ENCODE measurements at places on chromosomes 3 and 15.

DNA sequence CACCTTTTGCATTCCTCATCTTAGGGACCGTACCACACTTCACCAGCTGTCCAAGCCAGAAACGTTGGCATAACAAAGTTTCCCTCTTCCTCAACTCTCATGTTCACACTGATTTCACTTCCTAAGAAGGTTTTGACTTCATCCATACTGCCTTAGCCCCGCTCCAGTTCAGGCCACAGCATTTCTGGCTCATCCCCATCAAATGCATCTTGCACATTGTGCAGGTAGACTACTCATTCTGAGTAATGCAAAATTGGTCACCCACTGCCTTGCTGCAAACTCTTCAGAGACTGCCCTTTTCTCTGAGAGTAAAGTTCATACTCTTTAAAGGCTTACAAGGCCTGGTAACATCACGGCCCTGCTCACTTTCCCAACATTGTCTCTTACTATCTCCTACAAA lies 8.8 kb downstream of the NUSAP1 start:
- no peak for DNase-seq

DNA sequence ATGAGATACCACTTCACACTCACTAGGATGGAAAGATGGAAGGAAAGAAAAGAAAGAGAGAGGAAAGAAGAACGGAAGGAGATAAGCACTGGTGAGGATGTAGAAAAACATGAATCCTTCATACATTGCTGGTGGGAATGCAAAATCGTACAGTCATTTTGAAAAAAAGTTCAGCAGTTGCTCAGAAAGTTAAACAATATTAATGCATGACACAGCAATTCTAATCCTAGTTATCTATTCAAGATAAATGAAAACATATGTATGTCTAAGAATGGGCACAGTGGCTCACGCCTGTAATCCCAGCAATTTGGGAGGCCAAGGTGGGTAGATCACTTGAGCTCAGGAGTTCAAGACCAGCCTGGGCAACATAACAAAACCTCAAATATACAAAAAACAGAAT lies 59.1 kb downstream of the SENP7 start:
- no peak for DNase-seq

GRCh38 chr3:136804813-136805212 lies 14.1 kb upstream of the SLC35G2 start:
- DNase-seq, result no peak

DNA sequence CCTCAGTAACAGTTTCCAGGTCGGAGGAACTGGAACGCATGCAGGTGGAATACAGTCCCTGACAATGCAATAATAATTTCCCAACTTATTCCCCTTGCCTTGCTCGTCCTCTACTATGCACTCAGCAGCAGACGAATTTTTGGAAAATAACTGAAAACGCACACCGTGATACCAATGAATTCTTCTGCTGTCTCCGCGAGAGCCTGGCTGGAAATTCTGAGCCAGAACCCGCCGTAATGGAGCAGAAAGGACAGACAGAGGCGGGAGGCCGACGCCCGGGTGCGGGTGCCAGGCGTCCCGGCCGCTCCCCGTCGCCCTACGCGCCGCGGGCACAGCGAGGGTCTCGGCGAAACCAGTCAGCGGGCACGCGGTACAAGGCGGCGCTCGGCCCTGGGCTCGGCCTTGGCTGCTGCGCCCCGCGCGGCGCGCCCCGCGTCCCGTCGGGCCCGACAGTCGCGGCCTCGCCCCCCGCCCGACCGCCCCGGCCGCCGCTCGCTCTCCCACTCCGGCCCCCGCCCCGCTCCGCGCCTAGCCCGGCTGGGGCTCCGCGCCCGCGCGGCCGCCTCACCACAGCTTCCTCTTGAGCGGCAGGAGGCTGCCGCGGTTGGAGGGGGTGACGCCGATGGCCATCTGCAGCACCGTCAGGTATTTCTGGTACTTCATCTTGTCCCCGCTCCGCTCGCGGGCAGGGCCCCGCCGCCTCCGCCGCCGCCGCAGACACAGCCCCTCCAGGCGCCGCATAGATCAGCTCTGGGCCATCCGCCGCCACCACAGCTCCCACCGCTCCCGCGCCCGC lies 114.5 kb upstream of the GOLGA8J start:
- DNase-seq, result no peak

DNA sequence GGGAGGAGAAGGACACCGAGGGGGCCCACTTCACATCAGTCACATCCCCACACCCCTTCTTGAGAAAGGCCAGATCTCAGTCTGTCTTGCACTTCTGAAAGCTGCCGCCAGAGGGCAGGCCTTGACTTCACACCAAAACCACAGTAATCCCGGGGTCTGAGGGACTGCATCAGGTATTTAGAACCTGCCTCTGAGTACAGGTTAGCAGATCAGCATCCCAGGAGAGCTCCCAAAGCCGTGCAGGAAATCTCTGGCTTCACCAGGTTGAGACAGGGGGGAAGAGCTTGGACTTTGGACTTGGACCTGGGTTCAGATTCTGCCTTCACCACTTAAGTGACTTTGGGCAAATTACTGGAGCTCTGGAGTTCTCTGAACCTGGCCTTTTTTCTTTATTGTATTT lies 50.3 kb downstream of the LHFPL4 start:
- DNase-seq, result peak; percentile 35

Data from T-helper 2 cell (primary cell).